Transverse colon (tissue), 4 donors: ENCODE measurements at places on chromosomes 7 and 10. TPM values are rescaled to one million over a fixed set of nuclear protein-coding genes. Genes with fewer than 3 reads are reported as not detected.

GRCh38 chr7:81487516-81487915 is 282.3 kb downstream of the HGF start:
- DNase-seq, result no peak

The OR9A2 gene
- total RNA-seq, result not detected

DNA sequence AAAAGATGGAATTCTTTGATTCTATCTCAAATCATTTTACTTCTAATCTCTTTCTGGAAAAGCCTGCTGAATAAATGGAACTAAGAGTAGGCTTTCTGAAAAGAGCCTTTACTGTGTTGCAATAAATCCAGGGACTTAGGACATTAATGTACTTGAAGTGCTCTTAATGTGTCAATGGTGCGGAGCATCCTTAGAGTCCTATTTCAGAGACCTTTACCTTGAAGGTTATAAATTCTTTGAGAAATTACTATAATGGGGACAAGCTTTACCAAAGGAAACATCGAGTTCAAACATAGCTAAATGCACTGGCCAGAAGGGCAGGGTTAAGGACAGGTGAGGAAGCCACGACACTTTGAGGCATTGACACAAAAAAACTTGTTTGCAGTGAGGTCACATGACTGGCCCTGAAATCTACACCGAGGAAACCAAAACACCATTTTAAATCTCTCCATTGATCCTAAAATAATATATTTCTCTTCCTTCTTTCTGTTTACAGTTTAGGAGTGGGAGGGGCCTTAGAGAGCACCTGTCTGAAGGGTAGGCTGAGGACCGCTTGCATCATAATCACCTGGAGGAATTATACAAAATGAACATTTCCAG is 48.1 kb upstream of the EXOC6 start:
- DNase-seq, result no peak

The LIPK gene
- not detected for total RNA-seq

The DYNC1I1 gene
- 37.0 TPM for total RNA-seq

DNA sequence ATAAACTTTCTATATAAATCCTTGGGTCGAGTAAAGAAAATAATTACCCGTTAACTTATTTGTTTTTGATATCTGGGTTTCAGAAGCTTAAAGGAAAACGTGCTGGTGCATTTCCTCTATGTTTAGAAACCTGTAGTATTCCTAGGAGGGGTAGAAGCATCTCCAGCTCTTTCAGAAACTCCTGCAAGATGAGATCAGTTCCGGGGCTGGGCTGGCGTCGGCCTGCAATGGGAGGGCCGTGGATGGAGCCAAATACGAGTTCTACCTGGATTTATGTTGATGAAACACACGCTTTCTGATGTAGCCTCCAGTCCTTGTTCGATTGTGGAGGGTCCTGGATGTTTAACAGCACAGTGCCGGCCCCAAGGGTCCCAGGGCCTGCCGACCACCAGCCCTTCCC is 35.8 kb upstream of the DIP2C start:
- no peak for DNase-seq

DNA sequence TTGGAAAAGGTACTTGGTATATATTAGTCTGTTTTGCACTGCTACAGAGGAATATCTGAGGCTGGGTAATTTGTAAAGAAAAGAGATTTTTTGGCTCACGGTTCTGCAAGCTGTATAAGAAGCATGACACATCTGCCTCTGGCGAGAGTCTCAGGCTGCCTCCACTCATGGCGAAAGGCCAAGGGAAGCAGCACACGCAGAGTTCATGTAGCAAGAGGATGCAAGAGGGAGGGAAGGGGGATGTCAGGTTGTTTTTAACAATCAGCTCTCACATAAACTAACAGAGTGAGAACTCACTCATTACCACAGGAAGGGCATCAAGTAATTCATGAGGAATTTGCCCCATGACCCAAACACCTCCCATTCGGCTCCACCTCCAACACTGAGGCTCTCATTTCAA is 484.8 kb upstream of the DPP6 start:
- DNase-seq, result peak; percentile 31

The SHTN1 gene
- 20.6 TPM for total RNA-seq

DNA sequence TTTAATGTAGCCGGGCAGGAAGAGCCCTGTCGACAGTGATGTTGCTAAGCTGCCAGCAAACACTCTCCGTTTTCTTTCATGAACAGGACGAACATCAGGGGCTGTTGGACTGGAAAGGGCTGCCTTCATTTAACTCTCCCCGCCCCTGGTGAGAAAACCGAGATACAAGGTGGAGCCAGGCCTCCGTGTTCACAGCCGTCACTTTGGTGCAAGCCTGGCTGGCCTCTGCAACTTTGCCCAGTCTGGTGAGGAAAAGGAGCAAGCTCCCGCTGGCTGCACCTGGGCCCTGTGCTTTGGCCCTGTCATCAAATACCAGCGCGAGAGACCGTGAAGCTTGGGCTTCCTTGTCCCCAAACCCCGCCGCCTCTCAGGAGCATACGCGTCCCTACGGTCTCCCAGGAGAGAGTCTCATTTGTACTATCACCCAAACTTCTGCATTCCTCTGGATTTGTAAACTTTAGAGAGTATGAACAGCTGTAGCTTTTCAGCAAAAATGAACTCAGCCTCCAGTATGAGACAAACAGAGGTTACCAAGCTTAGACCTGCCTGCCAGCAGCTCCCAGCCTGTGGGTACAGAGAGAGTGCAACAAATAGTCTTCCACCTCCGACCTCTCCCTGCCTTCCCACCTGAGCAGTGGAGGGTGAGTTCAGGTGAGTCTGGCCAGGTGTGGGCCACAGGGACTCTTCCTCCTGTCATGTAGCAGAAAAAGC is 445.3 kb upstream of the MGMT start:
- DNase-seq, result no peak

GRCh38 chr10:20855398-20856038 is 41.6 kb downstream of the NEBL start:
- DNase-seq, result no peak

GRCh38 chr10:75408509-75408875 is 6.9 kb upstream of the ZNF503 start:
- DNase-seq, result no peak

DNA sequence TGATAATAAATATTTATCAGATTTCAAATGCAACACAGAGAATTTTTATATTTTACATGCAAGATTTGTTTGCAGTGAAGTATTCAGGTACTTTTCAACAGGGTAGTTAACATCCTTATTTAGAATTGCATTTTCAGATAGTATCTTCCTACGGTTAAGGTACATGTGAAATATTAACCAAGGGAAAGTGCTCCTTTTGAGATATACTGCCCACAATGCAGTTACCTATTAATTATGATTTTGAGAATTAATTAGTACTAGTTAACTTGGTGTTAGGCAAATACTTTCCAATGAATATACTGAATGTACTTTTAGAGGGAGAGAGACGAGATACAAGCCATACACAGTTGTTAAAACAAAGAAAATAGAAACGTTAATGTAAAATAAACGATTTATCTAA is 206.2 kb upstream of the YAE1 start:
- DNase-seq, result no peak

DNA sequence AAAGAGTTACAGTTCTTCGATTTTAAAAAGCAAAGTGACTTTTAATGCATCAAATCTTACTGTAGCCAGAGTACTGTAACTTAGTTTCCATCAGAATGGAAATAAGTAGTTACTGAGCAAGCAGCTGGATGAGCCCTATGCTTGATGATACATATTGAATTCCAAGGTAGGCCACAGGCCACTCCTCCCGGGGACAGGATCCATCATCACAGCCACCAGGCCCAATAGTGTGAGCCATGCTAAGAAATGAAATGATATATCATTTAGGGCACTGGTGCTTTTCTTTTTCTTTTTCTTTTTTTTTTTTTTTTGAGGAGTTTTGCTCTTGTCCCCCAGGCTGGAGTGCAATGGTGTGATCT is 42.9 kb upstream of the TOMM7 start:
- no peak for DNase-seq

DNA sequence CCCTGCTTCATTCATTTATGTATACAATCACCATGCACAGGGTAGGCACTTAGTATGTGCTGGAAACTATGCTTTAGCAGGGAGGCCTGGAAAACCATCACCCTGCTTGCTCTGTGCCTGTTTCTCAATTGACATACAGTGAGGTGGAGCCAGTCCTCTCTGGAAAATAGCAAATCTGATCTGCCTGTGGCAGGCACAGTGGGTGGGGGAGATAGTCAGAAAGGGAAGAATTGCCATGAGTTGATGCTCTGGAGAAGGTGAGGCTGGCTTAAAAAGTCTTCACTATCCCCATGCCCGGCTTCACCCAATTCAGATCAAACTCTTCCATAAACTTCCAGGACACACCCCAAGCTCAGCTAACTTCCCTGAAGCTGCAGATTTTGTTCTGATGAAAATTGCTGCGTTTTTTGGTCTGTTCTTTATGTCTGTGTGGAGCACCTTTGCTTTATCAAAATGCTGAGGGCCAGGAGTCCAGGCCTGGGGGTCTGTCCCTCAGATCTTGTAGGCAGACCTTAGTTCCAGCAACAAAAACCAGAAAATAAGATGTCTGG is 84.8 kb downstream of the ANK3 start:
- no peak for DNase-seq

The HMX3 gene
- 1.7 TPM for total RNA-seq

- no peak for DNase-seq
Measured at GRCh38 chr7:149171892-149172533, 23.3 kb upstream of the ZNF282 start.

DNA sequence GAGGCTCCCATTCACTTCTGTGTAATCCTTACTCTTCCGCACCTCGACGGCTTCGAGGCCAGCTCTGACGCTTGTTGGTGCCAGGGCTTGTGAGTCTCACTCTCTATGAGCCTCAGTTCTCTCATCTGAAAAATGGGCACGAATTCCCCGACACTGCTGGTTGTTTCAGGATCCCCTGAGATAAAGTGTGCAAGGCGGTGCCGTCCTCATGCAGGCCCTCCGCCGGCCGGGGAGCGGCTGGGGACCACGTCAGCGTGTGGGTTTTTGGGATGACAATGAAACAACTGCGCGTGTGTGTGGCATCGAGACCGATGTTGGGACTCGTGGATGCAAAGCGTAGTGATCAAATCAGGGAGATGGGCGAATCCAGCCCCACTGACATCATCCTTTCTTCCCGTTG is 75.6 kb downstream of the FOXL3 start:
- DNase-seq, result no peak

The AS3MT gene
- total RNA-seq, result not detected
